ENCODE measurements at places on chromosomes 1 and 21.

DNA sequence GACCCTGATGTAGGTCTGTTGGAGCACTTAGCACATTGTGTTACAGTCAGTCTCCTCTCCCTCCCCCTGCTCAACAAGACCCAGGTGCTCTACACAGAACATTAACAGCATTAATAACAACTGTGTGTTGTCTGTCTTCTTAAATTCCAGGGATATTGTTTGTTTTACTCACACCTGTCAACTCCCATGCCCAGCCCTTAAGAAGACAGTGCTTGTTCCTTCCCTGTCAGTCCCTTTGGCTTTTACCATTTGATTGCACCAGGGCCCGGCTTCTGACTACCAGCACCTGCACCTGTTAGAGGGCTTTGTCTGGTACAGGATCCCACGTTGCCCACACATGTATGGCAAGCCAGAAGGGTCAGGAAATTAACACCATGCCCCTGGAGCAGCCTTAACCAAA lies 11.7 kb downstream of the RIMKLA start:
- no peak for DNase-seq

- no peak for DNase-seq
Observed at GRCh38 chr1:94875794-94876193, 51.1 kb downstream of the CNN3 start.

DNA sequence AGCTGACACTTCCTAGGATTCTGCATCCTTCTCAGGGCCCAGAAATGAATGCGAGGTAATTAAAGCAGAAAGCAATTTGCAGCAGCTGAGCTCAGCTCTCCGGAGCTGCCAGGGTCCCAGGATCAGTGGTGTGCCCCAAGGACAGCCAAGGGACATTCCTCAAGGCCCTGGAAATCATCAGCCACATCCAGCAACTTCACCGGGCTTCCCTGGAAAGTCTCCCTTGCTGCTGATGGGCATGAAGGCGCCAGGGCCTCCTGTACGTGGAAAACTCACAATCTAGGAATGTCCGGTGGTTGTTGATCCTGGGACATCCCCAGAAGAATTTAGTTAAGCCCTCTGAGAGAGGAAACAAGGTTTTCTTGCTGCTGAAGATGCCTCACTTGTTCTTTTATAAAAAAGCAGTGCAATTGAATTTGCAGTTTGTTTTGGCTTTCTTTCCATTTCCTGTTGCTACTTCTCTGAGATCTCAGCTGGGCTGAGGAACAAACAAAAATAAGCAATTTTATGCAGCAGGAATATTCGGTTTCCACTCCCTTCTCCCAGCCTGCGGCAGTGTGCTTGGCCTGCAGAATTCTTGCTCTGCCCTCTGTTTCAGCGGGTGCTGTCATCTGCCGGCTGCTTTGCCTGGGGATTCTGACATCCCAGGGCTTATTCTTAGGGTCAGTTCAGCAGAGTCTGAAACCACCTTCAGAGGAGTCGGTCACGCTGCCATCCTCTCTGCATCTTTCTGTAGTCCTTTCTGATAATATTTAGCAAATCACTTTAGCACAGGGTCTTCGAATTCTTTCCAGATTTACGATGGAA lies 85.9 kb downstream of the TCP10L start:
- no peak for DNase-seq

- DNase-seq = no peak
Observed at GRCh38 chr1:1433804-1434130, 1.7 kb upstream of the VWA1 start.

- DNase-seq = no peak
Observed at GRCh38 chr1:2098839-2099785, 48.9 kb downstream of the PRKCZ start.

DNA sequence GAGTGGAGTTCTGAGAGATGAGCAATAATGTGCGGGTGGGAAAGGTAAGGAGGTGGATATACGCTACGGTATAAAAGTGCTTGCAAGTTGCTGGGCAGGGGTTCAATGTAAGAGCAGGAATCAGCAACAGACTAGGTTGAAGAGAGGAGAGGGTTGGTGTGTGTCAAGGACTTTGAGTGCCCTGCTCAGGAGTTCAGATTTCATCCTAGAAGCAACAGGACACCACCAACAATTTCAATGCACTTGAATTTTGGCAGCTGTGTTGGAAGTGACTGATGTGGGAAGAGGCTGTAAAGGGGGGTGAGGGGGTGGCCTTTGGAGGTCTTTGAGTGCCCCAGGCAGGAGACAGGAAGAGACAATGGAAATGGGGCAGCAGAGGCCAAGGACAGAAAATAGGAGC lies 57.3 kb downstream of the RHOU start:
- no peak for DNase-seq

- no peak for DNase-seq
Observed at GRCh38 chr1:181094416-181095212, 6.1 kb downstream of the IER5 start.

- DNase-seq = no peak
Observed at GRCh38 chr21:32570456-32570855, 14.9 kb downstream of the TCP10L start.

DNA sequence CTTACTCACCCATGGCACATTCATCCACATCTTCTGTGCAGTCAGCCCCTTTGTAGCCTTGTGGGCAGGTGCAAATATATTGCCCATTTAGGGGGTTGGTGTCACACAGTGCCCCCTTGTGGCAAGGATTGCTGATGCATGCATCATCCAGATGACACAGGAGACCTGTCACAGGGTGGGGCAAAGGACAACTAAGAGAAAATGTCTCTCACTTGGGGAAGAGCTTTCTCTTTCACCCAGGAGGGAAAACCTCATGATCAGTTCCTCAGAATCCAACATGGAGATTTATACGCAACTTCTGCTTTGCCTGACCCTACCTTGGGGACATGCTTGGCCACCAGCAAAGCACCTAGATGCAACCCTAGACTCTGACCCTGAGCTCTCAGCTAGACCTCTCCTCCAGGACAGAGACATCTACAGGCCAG lies 71.8 kb upstream of the ADAM30 start:
- DNase-seq = peak; percentile 37

DNA sequence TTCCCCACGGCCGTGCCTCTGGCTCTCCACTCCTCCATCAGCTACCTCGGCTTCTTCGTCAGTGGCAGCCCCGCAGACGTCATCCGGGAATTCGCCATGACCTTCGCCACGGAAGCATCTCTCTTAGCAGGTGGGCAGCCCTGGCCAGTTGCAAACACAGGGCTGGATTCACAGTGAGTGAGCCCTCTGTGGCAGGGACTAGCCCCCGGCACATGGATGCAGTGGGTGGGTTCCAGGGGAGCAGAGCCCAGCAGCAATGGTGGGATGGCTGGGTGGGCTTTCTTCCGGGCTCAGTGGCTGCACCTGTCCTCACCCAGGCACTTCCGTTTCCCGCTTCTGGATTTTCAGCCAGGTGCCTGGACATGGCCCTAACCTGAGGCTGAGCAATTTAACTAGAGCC lies 9.4 kb downstream of the UBASH3A start:
- no peak for DNase-seq

DNA sequence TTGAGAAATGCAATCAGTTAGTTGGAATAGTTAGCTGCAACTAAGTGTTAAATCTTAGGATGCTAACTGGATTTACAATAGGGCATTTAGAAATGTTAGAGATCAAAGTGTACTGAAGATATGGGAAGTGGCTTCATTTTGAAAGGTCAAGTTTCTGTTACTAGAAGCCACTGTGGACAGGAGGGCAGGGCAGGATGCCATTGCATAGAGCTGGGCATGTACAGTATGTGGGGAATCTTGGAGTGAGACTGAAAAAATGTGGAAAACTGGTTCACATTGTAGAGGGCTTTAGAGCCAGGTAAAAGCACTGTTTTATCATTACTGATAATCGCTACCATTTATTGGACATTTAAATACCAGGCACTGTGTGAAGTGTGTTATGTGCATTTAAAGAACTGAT lies 31.0 kb downstream of the ARID1A start:
- no peak for DNase-seq

DNA sequence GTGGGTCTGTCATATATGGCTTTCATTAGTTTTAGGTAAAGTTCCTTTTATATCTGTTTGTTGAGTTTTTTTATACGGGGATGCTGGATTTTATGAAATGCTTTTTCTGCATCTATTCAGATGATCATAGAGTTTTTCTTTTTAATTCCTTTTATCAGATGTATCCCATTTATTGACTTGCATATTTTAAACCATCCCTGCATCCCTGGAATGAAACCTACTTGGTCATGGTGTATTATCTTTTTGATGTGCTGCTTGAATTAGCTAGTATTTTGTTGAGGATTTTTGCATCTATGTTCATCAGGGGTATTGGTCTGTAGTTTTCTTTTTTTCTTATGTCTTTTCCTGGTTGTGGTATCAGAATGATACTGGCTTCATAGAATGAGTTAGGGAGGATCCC lies 118.0 kb downstream of the NME7 start:
- DNase-seq = no peak

DNA sequence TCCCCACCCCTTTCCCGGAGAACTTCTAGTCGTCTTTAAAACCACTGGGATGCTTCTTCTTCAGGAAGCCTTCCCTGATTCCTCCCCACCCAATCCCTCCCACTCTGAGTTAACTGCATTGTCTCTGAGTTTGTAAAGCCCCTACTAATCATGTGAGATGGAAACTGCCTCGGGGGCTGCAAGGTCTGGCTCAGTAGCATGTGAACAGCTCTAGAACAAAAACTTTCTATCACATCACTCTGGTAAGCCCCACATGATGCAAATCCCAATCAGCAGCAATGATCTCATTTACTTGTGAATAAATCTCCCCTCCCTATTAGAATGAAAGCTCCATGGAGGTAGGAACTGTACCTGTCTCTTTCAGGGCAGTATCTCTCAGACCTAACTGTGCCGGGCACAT lies 141.0 kb upstream of the JUN start:
- DNase-seq = no peak

DNA sequence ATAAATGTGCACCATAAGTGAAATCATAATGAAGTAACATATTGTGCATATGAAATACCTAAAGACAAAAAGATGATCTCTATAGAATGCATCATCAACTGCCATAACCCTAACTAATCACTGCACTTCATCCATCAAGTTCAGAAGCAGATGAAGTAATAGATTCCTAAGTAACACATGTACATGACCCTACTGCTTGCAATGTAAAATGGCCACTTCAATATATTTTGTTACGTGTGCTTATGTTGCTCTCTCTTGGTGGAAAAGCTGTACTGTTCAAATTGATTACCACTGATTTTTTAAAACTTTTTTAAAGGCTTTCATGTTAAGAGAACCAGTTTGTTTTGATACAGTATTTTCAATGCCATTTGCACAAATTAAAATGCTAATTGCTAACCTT lies 141.8 kb downstream of the TTLL7 start:
- peak; percentile 61 for DNase-seq

DNA sequence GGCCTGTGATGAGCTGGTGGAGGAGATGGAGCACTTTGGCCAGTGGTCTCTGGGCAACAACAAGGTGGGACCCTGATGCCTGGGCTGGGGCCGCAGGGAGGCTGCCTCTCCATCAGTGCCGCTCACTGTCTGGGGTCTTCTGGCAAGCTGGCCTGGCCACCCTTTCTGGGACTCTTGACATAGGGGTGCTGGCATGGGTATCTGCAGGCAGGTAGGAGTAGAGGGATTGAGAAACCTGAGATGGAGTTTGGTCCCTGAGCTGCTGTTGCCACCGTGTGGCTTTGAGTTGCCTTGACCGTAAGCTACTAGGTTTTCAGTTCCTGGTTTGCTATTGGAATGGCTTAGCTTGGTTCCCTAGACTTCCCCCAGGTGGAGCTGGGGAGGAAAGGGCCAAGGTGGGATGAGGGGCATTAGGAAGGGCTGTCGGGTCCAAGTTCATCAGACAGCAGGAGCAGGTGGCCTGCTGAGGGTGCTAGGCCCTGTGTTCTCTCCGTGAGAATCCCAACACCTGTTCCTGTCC lies 13.2 kb upstream of the MFN2 start:
- DNase-seq = peak; percentile 68

- DNase-seq = no peak
Observed at GRCh38 chr1:42940851-42941639, 17.6 kb downstream of the SLC2A1 start.

DNA sequence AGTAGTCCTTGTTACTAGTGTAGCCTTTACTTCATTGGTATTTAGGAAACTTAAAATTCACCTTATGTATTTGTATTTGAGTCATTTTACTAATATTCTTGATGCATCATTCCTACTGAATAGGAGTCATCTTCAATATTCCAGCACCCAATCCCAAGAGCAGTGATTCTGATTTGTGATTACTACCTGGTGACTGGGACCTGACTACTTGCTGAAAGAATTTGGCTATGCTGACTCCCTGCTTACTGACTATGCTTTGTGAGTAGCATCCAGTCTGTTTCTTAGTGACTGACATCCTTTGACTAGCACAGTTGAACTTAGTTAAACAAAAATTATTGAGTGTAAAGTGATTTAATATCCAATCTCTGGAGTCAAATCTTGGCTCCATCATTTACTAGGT lies 129.9 kb upstream of the NEGR1 start:
- DNase-seq = no peak

DNA sequence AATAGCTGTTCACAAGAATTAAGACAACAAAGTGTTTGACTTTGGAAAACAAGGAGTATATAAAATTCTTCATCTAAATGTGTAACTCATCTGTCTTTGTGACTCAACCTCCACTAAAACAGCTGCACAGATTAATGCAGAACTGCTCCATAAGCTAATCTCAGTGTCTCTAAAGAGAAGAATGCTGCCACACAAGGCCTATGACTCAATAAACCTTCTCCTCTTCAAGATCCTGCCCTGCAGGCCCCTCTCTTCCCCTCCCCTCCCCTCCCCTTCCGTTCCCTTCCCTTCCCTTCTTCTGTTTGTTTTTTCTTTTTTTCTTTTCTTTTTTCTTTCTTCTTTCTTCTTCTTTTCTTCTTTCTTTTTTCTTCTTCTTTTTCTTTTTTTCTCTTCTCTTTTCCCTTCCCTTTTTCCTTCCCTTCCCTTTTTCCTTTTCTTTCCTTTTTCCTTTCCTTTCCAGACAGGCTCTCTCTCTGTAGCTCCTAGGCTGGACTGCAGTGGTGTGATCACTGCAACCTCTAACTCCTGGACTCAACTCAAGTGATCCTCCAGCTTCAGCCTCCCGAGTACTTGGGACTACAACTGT lies 1052.8 kb downstream of the BRINP3 start:
- no peak for DNase-seq

DNA sequence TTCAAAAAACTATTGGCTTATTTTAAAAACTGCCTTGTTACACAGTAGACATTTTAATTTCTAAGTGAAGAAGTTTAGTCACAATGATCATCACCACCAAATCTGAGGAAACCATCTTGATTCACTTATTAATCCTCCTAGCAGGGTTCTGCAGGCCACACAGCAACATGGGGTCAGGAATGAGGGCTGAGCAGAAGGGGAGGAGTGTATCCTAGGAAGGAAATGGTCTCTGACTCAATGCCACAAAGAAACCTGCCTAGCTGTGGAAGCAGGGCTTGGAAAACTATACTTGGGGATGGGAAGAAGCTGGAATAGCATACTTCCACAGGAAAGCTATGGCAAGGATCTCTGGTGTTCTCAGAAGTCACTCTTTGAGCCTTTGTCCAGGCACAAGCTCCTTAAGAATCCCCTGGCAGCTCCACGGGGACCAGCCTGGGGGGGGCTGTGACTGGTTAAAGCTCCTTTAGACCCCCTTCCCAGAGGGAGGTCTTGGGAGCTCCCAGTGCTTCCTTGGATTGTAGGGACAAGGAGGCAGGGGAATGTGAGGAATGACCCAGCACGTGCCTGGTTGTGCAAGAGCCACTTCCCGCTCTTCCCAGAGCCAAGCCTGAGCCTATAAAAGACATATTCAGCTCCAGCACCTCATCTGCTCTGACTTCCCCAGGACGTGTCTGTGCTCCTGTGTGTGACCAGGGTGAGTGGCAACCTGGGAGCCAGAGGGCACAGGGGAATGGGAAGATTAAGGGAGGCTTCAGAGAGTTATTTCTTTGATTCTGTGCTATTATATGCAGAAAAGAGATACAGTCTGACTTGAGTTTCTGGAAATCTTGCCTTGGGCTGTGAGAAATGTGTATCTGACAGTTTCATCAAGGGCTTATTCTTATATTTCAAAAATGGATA lies at the start of gene LCE2A:
Gene LCE2A, plus strand, starts transcription at position 645 of the 900 bp plus-strand sequence. CDS start 557 bp downstream, outside the sequence.
- no peak for DNase-seq
